ENCODE measurements at places on chromosomes 11 and 22.

GRCh38 chr11:121418625-121419114 is 33.4 kb upstream of the SORL1 start:
- no peak for DNase-seq

DNA sequence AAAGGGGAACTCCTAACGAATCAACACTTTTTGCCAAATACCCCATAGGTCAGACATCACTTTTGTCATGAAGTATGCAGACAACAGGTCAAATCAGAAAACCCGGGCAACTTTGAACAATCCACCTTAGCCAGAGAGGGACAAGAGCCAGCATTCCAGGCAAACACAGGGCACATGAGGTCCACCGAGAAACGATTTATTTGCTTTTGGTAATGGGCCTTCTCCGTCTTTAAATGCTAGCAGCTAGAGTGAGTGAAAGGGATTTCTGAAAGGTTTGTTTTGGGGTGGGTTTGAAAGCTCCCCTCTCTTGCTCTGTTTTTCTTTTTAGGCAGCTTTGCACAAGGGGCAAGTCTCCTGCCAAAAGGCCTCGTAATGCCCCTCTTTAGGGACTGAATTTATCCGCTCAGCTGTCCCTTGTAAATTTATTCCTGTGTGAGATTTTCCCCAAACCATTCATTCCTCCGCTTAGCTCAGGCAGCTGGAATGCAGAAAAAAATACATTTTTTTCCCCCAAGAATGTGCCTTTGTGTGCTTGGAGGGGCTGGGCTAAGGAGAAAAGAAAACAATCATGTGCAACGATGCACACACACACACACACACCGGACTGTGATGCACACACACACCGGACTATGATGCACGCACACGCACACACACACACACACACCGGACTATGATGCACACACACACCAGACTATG is 196.9 kb downstream of the SNX19 start:
- DNase-seq = no peak

DNA sequence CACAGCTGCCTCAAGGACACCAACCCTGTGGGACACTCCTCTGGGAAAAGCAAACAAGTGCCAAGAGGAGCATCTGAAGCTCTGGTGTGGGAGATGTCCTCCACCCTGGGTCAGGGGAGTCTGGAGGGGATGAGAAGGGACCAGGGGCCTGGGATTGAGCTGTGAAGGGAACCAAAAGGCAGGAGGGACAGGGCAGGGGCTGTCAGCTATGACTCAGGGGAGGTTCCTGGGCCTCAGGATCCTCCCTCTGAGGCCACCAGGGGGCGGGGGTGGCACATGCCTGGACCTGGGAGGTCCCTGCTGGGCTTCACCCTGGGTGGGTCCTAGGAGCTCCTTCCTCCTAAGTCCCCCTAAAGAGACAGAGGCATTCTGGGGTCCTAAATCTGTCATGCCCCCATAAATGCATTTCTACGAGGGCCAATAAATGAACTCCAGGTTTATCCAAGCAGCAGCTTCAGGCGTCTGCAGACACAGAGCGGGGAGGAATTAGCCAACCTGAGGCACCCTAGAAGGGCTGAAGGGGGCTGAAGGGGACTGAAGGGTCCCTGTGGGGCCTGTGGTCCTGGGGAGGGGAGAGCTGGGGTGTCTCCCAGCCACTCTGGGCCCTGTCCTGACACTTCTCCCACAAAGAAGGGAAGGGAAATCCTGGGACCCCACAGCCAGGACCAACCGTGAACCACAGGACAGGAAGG is 31.9 kb upstream of the IGLL5 start:
- no peak for DNase-seq

DNA sequence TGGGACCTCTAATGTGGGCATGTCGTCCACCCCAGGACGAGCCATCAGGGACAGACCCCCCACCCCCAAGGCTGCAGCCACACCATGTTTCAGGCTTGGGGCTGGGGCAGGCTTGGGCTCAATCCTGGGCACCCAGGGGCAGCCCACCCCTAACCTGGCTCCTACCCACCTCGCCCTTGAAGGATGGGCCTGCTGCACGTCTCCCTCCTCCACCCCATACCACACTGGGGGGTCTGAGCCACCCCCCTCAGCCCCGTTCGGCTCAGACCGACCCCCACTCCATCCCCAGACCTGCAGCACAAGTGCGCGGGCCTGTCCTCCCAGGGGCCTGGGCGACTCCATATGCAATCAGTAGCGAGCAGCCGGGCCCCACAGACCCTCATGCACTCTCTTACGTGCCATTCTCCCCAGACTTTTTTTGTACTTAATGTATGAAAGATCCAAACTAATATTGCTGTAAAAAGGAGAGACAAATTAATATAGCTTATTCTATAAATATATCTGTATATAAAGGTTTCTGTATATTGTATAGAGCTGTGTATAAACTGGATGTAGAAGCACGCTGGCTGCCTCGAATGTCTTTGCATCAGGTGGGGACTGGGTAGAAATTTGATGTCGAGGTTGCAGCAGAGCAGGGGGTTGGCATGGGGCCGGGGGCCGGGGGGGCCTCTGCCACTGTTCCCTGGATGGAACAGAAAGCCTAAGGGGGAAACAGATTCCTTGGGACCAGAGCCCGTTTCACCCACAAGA is 5.8 kb upstream of the MYRF start:
- DNase-seq = no peak

GRCh38 chr11:74672956-74673692 is 58.1 kb downstream of the CHRDL2 start:
- no peak for DNase-seq

DNA sequence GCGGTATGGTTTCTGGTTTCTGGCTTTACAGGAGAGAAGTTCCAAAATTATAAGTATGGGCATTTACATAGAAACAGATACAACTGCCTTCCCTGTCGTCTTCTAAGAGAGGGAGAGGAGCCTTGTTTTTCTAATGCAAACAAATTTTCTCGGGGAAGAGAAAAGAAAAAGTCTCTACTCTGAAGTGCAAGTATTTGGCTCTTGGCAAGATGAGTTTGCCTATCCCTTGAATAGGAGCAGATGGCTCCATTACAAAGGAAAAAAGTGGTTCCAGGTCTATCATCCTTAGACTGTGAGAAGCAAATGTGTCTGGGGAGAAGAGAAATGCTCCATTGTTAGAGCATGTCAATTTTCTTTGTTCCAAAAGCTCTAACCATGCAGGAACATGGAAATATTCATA is 455.6 kb downstream of the BUD13 start:
- DNase-seq = no peak

DNA sequence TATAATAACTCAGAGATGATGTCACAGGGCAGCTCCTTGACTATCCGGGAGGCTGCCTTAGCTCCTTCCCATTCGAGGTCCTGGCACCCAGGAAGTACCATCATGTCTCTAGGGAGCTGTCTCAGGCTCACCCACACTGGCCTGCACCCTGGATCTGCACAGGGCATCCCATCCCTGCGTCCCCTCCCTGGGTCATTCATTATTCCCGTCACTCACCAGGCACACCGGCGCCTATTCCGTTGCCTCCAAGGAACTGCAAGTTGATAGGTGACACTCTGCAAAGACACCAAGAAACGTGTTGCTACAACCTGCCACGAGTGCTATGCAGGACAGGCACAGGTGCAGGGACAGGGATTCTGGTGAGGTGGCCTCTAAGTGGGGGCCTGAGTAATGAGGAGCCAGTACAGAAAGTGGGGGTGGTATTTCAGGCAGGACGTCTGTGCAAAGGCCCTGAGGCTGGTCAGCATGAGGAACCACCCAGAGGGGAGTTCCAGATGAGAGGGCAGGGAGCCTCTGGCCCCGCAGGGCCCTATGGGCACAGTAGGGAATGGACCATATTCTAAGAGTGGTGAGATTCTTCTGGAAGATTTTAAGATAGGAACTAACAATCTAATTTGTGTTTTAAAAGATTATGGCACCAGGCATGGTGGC is 71.6 kb upstream of the SHANK2 start:
- DNase-seq = no peak

DNA sequence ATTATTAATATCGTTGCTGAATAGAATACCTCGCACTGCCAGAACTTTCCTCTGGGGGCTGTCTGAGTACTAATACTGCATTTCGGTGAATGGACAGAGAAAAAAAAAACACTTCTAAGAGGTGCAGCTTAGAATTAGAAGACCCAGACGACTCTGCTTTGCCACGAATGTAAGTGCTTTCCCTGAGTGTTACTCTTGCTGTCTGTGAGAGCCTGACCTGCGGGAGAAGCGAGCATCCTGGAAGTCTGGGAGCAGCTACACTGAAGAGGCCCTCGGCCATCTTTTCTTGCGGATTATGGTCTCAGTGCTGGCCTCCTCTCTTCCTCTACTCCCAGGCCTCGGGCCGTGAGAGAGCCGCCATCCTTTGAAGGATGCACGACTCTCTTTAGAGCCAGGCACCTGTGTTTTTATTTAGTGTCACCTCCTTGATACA is 94.9 kb downstream of the SCN3B start:
- DNase-seq = no peak

DNA sequence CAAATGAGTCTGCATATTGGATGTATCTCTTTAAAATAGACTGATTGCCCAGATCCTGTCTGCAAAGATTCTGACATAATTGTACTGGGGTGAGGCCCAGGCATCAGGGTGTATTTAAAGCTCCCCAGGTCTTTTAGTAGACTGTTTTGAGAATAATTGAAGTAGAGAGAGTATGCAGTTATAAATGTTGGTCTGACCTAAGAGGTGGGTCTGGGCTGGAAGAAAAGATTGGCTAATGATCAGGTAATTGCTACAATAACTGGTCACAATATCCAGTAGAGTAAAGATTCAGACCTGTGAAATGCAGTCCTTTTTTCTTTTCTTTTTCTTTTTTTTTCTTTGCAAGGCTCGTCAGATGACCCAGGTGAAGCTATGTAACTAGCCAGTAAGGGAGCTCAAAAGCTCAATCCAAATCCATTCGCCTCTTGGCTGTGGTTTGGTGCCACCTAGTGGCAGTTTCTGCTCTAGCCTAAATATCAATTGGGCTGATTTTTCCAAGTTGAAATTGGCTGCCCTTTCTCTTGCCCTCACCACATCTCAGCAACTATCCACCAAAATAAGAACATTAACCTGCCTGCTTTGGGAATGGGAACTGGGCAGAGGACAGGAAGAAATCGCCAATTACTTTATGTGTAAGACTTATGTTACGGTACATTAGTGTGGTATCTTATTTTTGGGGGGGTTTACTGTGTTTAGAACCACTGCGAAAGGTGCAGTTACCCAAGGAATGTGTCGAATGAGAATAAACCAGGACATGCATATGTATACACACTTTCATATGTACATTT is 45.9 kb downstream of the ZNF143 start:
- peak; percentile 49 for DNase-seq
